ENCODE measurements at places on chromosomes 12 and 14.
A peak's percentile ranks its signal among the peaks of the same experiment; 100 is the strongest.

DNA sequence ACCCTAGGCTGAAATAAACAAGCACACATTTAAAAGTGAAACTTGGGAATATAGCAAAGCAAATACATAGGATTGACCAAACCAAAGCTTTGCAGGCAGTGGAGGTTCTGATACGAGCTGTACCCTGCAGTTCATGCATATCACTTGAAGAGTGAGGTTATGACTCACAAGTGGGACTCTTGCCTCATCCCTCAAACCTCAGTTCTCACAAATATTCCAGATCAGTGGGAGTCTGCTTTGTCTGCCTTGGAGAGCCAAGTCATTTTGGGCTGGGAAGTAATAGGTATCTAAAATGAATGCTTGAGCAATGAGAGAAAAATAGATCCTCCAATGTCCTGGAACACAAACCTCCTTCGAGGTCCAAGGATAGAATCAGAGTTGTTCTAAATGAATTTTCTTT lies 116.4 kb downstream of the LRIG3 start:
- no peak for DNase-seq

DNA sequence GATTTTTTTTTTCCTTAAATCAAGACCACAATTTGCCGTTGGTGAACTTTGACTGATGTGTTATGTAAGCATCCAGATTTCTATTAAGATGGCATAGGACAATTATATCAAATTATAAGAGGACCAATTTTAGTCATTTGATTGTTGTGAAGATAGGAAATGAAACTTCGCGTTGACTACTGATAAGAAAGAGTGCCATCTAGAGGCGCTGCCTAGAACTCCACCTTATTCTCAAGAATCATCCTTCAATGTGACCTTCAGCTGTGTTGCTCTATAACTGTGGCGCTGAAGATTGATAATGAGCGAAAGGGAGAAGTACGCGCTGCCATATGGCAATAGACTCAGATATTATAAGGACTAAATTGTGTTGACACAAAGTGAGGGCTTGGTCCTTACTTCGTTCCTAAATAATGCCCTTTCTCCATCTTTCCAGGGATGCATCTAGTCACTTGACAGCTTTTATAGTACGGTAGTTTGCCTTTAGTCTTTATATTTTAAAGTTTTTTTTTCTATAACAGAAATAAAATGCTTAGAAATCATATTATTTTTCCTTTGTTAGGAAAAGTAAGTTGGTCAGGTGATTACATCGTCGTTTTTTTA lies 350.8 kb upstream of the STXBP6 start:
- DNase-seq: peak; percentile 30

- DNase-seq: no peak
Measured at GRCh38 chr12:87315-87714, 20.7 kb downstream of the IQSEC3 start.

DNA sequence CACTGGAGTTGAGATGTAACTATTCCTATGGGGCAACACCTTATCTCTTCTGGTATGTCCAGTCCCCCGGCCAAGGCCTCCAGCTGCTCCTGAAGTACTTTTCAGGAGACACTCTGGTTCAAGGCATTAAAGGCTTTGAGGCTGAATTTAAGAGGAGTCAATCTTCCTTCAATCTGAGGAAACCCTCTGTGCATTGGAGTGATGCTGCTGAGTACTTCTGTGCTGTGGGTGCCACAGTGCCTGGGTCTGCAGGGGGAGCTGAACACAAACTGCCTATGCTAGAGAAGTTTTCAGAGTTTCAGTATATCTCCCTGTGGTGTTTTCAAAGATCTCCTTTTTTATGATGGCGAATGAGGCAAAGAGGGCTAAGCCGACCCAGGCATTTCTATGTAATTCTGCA lies 179.2 kb upstream of the OR4E1 start:
- no peak for DNase-seq

GRCh38 chr14:50055461-50056228 lies 60.7 kb downstream of the VCPKMT start:
- DNase-seq: no peak

- DNase-seq: no peak
Measured at GRCh38 chr12:66688846-66689439, 10.1 kb upstream of the GRIP1 start.

DNA sequence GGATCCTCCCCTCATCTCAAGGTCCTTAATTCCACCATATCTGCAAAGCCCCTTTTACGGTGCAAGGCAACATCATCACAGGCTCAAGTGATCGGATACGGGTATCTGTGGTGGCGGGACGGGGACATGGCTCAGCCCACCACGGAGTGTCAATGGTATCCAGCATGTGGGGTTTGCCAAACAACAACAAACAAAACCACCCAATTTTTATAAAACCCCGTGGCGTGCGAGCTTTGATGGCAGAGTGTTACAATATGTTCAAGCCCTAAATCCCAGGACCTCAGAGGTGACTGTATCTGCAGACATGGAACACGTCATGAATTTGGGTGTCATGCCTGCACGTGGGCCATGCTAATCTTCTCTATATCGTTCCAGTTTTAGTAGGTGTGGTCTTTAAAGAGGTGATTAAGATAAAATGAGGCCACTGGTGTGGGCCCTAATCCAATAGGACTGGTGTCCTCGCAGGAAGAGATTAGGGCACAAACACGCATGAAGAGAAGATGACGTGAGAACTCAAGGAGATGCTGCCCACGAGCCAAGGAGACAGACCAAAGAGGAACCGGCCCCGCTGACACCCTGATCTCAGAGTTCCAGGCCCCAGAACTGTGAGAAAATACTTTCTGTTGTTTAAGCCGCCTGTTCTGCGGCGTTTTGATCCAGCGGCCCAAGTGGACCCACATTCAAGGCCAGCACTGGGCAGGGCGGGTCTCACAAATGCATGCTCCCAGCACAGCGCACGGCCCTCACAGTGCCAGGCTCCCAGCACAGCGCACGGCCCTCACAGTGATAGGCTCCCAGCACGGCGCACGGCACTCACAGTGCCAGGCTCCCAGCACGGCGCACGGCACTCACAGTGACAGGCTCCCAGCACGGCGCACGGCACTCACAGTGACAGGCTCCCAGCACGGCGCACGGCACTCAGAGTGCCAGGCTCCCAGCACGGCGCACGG lies 6.7 kb upstream of the GOLGA3 start:
- DNase-seq: no peak

DNA sequence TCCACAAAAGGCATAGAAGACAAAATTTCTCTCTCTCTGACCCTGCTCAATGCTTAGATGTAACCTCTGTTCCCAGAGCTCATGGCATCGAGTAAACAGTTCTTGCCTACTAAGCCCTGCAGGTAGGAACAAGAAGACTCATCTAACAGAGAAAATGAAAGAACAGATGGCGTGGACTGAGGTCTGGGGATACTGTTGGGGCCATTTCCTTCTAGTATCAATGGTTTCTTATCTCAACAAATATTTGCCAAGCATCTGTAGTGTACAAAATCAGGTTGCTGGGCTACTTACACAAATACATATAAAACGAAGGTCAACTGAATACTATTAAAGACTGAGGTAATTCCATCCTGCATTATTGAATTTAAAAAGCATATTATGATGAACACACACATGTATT lies 93.3 kb downstream of the RIMBP2 start:
- no peak for DNase-seq

- DNase-seq: no peak
Measured at GRCh38 chr14:76954394-76955190, 73.9 kb downstream of the IRF2BPL start.

DNA sequence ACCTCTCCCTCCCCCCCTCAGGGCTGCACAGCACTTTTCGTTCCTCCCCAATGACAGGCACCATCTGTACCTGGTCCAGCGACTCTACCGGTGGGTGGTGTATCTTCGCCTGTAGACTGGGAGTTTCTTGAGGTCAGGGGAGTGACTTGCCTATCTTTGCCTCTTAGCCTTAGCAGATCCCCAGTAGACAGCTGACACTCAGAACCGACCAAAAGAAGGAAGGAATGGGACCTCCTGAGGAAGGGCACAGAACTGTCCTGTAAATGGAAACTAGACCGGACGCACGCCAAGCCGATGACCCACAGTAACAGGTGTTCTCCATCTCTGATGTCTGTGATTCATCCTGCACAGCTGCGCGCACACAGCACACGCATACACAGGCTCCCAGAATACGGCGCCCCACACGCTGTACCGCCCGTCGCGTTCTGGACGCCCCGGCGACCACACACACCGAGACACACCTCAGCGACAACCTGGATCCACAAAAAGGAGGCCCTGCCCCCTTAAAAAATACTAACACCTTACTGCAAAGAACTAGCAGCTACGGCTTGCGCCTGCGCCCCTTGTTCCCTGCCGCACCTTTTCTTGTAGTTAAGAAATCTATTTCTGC lies 673 bp upstream of the TTC9 start:
- DNase-seq: no peak

GRCh38 chr12:54017027-54017788 lies 8.4 kb downstream of the HOXC8 start:
- no peak for DNase-seq

DNA sequence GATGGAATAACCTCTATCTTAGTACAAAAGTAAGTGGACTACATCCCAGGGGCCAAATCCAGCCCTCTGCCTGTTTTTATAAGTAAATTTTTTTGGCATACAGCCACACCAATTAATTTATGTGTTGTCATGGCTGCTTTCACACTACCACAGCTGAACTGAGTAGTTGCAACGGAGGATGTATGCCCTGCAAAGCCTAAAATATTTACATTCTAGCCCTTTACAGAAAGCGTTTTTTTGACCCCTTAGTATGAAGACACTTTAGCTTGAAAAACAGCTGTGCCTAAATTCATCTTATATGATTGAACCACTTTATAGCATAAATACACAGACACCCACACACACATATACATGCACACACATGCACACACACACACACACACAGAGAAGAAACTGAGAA lies 501.6 kb downstream of the EGLN3 start:
- no peak for DNase-seq

- DNase-seq: no peak
Measured at GRCh38 chr12:96383371-96383770, 16.9 kb downstream of the CDK17 start.

DNA sequence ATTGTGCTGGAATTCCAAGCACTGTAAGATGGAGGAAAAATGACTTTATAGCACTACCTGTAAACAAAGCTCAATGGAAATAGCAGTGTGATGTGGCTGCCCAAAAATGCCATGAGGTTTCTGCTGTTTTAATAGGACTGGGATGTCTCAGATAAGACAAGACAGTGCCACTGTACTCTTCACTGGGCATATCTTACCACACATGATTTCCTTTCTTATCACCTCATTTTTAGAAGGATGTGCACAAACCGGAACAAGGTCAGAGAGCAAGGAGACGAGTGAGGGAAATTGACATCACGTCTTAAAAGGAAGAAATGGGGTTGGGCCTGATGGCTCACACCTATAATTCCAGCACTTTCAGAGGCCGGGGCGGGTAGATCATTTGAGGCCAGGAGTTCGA lies 38.4 kb upstream of the FGD4 start:
- DNase-seq: no peak

- DNase-seq: no peak
Measured at GRCh38 chr12:58365087-58365390, 423.7 kb downstream of the ATP23 start.

Data from HFF-Myc (cell line).